Chondrocyte (in vitro differentiated cells): ENCODE measurements at places on chromosomes 11 and 22. TPM values are rescaled to one million over a fixed set of nuclear protein-coding genes. Genes with fewer than 3 reads are reported as not detected.

The C11orf21 gene
- not detected in 3 replicates for total RNA-seq

GRCh38 chr11:62139526-62140303 is 15.9 kb downstream of the INCENP start:
- no peak overlapping the region for H3K4me3 ChIP-seq
- DNase-seq: peak; percentile 88
- H3K4me1 ChIP-seq: no peaks in the 10 kb centered on the region

The SYT13 gene
- total RNA-seq: 1.8 to 3.2 TPM (median 2.8 TPM) in 3 replicates

The PLEKHA7 gene
- total RNA-seq: 0.92 to 6.1 TPM (median 1.8 TPM) in 3 replicates

DNA sequence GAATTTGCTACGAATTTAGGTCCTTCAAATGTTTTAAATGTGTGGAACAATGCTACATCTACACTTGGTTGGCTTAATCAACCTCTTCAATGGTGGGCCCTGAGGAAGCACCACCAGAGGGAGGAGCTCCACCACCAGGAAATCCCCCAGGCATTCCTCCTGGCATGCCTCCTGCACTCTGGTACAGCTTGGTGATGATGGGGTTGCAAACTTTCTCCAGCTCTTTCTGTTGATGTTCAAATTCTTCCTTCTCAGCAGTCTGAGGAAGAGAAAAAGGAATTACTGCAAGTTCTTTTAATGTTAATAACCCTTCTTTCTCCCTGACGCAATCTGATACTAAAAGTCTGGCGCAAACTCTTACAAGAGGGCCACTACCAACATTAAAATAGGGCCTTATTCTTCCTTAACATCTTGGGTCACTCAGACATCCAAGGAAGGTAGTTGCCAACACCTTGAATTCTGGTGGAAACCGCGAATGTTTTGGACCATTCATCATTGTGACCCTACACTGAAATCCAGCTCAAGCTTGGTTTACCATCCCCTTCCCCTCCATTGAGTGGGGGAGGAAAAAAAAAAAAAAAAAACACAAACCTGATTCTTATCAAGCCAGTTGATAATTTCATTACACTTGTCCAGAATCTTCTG is 4.2 kb downstream of the HSPA8 start:
- DNase-seq: no peak
- peak overlapping the region; percentile 78 for H3K27ac ChIP-seq
- peak overlapping the region; percentile 97 for H3K4me3 ChIP-seq

DNA sequence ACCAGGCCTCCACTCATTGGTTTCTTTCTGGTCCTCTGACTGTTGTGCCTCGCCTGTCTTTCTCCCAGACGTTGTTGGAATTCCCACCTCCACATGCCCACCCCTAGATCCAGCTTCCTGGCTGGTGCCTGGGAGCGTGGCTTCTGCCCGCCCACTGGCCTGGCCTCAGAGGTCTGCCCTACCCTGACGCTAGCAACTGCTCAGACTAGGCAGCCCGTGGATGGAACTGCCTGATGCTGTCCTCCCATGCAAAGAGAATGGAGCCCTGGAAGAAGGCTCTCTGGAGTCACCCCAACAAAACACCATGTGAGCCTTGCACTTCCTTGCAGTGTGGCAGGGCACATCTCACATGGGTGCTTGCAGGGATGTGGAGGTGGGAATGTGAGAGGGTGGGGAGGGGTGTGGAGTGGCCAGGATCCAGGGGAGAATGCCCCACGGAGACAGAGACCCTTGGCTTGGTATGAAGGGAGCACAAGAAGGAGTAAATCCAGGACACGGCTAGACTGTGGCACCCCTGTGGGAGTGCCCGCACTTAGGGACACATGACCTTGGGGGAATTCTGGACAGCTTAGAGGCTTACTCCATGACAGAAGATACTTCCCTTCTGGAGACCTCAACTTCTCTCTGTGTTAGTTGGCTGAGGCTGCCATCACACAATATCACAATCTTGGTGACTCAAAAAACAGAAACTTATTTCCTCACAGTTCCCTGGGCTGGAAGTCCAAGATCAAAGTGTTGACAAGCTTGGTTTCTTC is 22.5 kb upstream of the ADA2 start:
- H3K27me3 ChIP-seq: no peaks in the 10 kb centered on the region
- no peak overlapping the region for H3K27ac ChIP-seq
- H3K36me3 ChIP-seq: no peaks in the 10 kb centered on the region
- no peaks in the 10 kb centered on the region for H3K4me1 ChIP-seq
